ENCODE measurements at places on chromosomes 4 and X.

DNA sequence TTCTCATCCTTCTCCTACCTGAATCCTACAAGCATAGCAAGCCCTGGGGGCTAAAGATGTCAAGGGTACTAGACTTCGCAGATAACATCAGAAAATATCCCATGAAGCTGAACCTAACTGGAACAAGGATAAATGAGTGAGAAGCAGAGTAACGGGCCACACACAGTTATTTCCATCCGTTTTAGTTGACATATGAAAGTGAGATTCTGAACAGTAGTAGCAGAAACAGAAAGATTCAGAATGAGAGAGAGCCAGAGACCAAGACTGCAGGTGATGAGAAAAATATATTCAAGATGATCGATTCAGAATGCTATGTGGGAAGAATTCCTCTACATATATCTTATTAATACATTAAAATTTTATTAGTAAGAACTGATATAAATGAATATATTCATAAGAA lies 165.1 kb downstream of the TSPAN5 start:
- no peak for DNase-seq

DNA sequence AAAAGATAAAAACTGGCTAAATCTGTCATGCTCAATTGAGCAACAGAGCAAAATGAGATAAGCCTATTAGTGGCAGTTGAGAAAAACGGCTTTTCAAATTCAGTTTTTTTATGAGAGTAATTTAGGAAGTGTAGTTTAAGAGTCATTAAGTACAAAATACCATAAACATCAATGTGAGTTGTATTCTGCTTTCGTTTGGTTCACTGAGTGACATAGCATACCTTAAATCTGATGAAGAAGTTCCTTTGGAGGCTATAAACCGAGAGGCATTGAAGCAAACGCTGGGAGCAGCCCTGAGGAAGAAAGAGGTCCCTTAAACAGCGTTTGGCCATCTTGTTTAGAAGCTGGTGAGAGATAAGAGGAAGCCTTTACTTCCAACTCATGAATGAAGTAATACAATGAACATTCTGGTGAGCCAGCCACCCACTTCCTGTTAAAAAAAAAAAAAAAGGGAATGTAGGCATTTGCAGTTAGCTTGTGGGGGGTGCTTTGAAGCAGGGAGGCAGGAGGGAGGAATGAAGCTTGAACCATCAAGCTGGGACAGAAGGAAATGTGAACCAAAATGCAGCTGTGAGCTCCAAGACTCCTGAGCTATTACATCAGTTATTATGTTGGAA lies 132.3 kb downstream of the ZNF330 start:
- no peak for DNase-seq

DNA sequence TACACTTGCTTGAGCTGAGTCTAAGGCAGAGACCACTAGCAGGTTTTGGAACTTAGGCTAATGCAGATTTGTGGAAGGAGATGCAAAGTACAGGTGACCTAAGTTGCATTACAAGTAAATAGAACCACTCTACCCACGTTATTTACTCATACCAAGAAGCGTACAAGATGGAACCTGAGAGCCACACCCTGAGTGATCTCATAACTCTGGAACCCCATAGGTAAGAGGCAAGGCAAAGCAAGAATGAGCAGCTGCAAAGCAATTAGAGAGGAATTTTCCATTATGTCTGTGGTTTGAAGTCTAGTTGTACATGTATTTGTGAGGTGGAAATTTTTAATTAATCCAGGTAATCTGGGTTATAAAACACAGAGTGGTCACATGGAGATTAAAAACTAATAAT lies 55.4 kb downstream of the CC2D2A start:
- DNase-seq: no peak

GRCh38 chr4:82528074-82528473 lies 33.7 kb downstream of the TMEM150C start:
- DNase-seq: no peak

DNA sequence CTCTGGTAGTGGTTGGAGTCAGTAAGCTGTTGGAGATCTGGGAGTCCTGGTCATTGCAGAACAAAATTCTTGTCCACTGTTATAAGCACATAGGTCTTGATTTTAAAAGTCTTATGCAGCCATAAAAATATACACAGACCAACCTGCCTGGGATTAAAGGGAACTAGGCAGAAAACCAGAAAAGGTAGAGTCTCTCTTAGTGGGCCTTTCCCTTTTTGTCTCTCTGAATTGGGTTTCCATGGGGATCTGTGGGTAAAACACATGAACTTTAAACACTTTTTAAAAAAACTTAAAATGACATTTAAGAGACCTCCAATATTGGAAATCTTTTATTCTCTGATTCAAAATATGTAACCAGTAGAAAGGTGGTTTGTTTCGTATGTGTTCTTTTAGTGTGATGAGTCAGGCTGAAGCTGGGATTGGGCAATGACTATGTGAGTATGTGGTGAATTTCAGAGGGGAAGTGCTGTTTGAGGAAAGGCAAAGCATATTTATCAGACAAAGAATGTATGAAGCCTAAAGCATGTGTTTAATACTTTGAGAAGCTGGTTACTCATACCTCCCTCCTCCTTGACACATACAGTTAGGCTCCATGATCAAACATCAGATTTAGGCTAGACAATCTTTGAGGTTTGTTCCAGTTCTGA lies 29.6 kb downstream of the SLC16A2 start:
- DNase-seq: no peak

DNA sequence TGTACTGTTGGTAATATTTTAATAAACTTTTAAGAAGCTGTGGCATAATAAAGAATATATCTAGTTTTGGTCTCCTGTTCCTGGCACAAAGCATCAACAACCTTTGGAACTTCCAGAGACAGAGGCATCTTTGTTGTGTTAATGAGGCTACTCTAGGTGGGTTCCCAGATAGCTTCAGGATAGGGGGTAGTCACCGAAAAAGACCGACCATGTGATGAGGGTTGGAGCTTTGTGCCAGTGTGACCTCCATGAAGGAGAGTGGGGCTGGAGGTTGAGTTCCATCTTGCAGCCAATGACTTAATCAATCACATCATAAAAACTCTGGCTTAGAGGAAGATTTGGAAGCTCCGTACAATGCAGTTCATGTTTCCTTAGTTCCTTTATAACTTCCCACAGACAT lies 9.9 kb downstream of the PPAT start:
- DNase-seq: no peak

DNA sequence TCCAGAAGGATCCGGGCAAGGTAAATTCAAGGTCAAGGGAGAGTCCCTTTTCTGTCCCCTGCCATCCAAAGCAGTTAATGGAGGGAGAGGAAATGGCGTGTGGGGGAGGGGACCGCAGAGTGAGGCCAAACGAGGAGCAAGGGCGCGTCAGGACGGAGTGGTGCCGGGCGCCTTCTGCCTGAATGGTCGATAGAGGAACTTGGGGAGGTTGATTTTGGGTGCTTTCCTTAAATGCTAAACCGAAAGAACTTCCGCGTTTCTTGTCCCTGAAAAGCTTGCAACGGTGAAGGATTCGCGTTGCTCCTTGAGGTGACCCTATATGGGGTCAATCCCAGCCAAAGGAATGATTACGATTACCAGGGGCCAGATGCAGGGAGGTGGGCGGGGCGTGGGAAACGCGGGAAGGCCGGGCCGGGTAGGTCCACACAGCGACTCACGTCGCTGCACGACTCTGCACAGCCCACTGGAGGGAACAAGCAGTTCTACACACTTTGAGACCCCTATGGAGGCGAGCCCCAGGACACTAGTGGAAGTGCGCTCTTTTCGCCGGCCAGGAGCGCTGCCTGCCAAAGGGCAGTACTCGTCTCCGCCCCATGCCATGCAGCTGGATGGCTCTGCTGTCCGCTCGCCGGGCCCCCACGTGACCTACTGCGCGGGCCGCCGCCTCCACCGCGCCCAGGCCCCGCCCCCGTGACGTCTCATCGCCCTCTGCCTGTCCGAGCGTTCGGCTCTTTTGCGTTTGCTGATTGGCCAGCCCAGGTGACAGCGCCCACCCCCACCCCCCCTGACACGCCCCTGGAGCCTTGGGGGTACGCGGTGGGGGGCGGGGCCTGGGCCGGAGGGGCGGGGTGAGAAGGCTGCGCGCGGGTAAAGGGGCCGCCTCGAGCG lies 452 bp upstream of the GK start:
- peak; percentile 86 for DNase-seq

DNA sequence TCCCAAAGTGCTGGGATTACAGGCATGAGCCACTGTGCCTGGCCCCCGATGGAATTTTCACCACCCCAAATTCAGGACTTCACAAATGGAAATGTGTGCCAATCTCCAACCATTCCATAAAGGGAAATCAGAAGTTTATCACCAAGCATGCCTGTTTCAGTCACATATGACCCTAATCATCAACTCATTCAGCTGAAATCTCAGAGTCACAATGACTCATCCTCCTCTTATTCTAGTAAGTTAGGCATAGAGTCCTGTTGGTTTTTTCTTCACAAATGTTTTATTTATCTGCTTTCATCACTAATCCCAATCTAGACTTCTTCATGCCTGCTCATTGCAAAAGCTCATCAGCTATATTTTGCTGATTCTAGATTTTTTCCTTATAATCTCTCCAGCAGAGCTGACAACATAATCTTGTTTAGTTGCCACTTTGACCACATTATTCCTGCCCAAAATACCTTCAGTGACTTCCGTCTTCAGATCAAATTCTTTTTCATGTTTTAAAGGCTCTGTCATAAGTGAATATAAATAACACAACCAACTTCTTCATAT lies 83.3 kb downstream of the SLC7A11 start:
- DNase-seq: no peak

DNA sequence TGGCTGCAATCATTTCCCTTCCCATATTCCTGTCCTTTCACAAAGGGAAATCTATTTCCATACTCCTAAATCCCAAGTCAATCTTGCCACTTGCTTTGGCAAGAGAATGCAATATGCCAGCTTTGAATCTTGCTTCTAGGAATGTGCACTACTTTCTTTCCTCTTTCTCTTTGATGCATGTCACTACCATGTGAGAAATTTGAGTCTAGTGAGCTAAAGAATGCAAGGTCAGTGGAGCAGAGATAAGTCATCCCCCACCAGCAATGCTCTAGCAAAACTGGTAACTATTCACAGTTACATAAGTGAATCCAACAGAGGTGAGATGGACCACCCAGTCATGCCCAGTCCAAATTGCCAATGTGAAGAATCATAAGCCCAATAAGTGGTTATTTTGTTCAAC lies 910.4 kb downstream of the RAB28 start:
- DNase-seq: no peak

DNA sequence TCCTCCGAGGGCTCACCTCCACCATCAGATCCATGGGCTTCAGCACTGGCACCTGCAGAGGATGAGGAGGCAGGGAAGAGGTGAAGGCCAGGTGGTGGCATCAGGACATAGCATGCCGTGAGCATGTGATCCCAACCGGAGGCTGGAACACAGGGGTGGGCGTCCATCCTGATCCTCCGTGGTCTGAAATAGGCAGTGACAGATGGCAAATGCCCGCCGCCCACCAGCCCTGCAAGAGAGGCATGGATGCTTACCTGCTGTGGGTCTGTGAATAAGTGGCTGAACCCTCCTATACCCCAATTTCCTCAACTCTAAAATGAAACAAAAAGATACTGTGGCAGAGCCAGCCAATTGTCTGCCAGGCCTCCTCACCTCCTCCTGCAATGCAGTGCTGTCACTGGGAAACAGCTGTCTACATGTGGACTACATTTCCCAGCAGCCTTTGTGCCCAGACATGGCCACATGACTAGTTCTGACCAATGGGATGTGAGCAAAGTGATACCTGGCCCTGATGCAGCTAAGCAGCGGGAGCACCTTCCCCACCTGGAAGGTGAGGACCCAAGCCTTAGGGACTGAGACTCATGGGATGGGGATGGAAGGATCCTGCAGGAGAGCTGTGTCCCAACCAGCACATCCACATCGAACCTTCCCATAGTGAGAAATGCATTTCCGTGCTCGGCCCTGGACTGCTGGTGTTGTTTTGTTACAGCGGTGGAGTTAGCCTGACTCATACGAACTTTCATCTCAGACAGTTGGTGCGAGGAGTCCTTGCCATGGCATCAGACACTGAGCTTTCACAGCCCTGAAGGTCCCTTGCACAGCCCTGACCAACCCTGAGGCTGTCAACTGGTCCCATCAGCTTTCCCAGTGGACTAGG lies 99.5 kb downstream of the PPP2R2C start:
- no peak for DNase-seq

- no peak for DNase-seq
These were observed 9.0 kb downstream of the TNIP2 start for GRCh38 chr4:2746891-2747695.

DNA sequence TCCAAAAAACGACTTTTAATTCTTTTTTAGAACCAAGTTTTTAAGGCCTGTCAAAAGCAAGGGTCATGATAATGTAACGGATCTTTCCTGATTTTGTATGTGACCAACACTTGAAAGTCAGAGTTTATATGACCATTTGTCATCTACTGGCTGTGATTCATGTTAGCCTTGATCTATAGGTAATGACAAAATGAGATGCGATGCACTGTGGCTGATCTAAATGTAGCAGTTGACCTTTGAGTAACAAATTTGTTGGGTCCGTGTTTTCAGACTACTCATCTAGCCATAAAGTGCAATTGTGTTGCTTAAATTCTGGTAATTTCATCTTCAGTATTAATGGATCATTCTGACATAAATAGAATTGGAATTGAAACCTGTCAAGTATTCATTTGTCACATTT lies 202.5 kb downstream of the PCDH7 start:
- DNase-seq: no peak

GRCh38 chr4:12729384-12729783 lies 754.8 kb downstream of the RAB28 start:
- DNase-seq: no peak

DNA sequence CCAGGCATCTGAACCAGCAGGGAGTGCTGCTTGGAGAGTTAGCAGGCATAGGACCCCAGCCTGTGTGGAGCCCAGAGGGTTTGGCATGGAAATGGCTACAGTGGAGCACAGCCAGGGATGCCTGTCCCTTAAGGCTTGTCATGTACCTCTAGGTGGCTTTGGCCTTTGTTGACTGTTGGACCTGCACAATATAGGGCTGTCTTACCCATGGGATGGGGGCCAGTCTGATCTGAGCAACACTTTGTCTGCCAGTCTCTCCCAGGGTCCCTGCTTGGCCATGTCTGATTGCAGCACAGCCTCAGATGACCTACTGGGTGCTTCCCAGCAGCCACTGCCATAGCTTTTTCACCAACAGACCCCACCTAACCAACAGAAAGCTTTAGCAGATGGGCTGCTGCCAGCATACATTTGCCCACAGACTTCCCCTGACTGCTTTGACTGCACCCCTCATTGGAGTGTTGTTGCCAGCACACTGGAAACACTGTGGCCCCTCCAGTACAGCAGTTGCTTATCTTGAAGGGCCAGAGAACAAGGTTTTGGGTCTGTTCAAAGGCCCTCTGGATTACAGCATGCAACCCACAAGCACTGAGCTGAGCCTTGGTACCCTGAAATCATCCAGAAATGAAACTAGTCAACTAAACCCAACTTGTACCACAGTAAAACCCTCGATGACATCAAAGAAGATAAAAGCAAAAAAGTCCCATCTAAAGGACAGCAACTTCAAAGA lies 22.1 kb downstream of the ANAPC10 start:
- DNase-seq: no peak

- no peak for DNase-seq
These were observed 15.9 kb upstream of the STS start for GRCh38 chrX:7131621-7132020.

- DNase-seq: no peak
These were observed 1049.8 kb upstream of the POU3F4 start for GRCh38 chrX:82458207-82458754.
